NCI-H524 treated with DMSO at 0.1 percent for 48 hours (cell line): ENCODE measurements at places on chromosomes 4 and X.
A peak's percentile ranks its signal among the peaks of the same experiment; 100 is the strongest.

DNA sequence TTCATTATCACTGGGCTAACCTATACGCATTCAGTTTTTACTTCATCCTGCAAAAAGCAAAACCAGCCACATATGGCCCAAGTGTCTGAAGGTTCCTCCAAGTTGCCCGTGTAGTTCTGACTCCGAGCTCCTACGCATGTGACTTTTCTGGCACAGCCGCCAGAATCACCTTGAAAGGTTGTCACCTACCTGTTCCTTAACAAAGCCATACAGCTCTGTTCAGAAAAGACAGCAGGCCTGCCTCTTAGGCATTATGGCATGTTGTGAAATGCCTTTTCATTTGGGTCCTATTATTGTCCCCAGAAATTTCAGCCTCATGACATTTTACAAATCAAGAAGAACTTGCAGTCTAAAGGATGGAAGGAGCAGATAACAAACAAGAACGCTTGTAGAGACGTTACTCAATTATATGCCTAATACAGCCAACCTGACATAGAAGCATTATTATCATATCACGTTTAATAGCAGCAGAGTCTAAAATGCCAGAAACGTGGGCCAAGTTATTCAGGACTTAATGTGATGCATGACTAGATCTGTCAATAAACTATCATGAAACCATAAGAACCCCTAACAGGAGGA is 118.5 kb downstream of the RBM47 start:
- no peak for DNase-seq

- no peak for DNase-seq
Measured at GRCh38 chrX:68534691-68535090, 35.8 kb downstream of the YIPF6 start.

DNA sequence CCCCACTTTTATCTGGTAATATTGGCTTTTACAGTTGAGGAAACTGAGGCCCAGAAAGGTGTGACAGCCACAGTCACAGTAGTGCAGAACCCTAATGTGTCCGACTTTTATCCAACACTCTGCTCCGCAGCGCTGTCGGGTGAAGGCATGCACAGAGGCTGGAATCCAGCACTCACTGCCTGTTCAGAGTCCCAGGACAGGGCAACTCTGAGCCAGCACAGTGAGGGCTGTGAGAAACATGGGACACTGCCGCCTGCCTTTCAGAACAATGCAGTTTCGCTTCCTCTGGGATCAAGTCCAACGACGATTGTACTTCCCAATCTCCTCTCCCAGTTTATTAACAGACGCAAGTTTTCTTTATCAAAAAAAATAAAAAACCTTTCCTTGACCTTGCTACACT is 41.9 kb upstream of the PDGFRA start:
- no peak for DNase-seq

GRCh38 chr4:175412746-175413145 is 399.3 kb downstream of the GPM6A start:
- no peak for DNase-seq

- DNase-seq = no peak
Measured at GRCh38 chr4:59063015-59063720, 1953.0 kb upstream of the IGFBP7 start.

DNA sequence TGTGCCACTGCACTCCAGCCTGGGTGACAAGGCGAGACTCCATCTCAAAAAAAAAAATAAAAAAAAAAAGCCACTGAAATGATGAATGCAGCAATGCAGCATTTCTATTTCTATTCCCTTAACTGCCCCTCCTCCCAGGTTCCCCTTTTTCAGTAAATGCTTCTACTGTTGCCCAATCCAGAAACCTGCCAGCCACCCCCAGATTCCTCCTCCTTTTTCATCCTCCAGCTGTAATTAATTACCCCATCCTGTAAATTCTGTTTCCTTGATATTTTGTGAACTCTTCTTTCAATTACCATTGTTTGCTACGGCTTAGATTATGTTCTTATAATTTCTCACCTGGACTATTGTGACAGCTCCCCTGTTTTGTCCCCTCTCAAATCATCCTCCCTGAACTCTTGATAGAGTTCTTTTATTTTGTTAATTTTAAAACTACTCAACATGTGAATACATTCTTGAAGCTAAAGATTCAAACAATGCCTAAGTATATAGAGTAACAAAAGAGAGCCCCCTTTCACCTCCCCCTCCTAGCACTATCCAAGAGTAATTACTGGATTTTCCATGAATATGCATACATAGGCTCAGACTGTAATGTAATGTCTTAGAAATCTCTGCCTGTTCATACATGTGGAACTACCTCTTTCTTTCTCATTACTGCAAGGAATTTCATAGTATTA is 140.6 kb upstream of the GPC4 start:
- no peak for DNase-seq

GRCh38 chr4:106032851-106033286 is 137.6 kb downstream of the NPNT start:
- DNase-seq = no peak

DNA sequence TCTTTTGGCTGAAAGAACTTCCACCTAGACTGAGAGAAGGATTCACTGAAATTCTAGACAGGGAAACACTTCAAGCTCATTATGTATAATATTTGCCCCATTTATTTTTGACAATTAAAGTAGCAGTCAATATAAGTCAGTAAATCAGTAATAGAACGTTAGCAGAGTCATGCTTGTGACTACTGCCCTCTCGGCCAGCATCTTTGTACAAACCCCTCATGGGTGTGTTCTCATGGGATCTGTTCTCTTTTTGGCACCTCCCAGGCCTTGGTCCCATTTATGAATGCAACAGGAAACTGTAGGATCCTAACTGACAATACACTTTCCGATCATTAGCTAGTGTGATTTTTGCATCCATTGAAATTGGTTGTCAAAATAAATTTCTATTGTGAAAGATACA is 2.9 kb downstream of the MSL3 start:
- DNase-seq = no peak

- DNase-seq = peak; percentile 59
Measured at GRCh38 chr4:70637239-70637913, 8.8 kb downstream of the ENAM start.
